CD4-positive, alpha-beta memory T cell (primary cell): ENCODE measurements at places on chromosomes 3 and 15.

DNA sequence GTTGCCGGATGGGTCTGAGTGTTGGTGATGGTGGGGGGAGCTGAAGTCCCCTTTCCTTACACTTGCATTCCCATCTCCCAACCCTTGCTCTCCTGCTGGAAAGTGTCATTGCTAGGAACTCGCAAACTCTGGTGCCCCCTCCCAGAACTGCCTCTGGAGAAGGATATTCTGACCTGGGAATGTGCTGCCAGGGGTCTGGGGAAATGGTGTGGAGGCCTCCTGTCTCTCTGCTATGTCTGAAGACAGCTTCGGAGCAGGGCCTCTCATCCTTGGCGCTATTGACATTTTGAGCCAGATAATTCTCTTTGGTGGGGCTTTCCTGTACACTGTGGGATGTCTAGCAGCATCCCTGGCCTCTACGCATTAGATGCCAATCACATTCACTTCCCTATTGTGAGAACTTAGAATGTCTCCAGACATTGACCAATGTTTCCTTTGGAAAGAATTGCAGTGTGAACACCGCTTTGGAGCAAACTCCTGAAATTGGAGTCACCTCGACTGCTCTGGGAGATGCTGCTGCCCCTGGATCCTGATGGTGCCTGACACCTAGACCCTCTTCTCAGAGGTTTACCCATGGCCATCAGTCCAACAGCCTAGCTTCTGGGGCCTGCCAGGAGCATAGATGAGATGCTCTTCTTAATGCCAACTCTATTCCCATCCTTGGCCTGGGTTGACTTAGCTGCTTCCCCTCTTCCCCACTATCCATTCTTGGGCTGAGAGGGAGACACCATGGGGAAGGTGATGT, 2.2 kb upstream of the KY start:
- no peak for DNase-seq

DNA sequence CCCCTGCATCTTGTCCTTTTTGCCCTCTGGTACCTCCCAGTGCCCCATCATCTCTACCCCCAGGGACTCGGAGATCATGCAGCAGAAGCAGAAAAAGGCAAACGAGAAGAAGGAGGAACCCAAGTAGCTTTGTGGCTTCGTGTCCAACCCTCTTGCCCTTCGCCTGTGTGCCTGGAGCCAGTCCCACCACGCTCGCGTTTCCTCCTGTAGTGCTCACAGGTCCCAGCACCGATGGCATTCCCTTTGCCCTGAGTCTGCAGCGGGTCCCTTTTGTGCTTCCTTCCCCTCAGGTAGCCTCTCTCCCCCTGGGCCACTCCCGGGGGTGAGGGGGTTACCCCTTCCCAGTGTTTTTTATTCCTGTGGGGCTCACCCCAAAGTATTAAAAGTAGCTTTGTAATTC, 1.5 kb downstream of the SERF2 start:
- no peak for DNase-seq

GRCh38 chr15:24856397-24857390, 98.1 kb upstream of the SNRPN start:
- DNase-seq, result no peak

DNA sequence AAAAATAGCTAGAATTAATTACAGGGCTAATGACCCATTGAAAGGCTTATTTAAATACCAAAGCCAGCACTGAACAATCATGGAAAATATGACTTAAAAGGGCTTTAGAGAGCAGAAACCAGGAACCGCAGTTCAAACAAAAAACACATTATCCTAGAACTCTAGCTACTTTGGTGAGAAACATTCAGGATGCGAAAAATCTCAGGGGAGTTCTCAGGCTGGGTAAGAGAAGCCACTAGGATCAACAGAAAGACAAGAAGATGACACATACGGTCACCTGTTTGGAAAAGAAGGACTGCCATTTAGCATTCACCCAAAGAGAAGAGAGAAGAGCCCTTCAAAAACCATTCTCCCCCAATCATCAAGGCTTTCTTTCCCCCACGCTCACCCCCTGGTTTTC, 75.6 kb upstream of the ICE2 start:
- DNase-seq, result no peak

- no peak for DNase-seq
Observed at GRCh38 chr3:126111126-126111551, 27.2 kb upstream of the SLC41A3 start.

- DNase-seq, result no peak
Observed at GRCh38 chr3:59469948-59470723, 420.3 kb upstream of the CFAP20DC start.

DNA sequence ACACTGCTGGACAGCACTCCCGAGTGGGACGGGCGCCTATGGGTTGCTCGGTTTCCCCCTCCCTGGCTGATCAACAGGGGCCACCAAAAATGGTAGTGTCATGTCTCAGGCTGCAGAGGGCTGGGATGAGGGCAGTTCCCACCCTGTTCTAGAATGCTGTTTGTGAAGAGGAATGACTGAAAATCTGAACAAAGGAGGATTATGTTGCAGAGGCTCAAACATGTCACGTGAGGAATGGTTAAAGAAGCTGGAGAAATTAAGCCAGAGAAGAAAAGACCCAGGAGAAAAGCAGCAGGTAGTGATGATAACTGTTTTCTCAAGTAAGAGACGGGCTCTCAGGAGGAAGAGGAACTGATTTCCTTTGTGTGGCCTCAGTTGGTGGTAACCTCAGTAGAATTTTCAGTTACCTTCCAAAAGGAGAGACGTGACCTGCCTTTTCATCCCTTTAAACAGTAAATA, 10.4 kb downstream of the SPG21 start:
- no peak for DNase-seq
